ENCODE measurements at places on chromosomes 11 and 22.

DNA sequence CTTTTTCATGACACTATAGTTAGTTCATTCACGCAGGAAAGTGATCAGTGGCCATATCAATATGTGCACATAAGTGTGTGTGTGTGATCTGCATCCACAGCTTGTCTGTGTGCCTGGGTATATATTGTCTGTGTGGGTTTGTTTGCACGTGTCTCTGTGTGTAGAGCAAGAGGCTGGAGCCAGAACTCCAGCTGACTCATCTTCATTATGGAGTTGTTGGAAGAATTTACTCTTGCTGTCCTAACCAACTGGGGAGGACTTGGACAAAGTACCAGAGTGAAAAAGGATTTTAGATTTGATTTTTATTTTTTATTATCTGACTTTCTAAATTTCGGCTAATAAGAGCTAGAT is 63.9 kb downstream of the TP53I11 start:
- no peak for DNase-seq

- no peak for DNase-seq
Measured at GRCh38 chr11:18193010-18193409, 20.4 kb downstream of the MRGPRX4 start.

DNA sequence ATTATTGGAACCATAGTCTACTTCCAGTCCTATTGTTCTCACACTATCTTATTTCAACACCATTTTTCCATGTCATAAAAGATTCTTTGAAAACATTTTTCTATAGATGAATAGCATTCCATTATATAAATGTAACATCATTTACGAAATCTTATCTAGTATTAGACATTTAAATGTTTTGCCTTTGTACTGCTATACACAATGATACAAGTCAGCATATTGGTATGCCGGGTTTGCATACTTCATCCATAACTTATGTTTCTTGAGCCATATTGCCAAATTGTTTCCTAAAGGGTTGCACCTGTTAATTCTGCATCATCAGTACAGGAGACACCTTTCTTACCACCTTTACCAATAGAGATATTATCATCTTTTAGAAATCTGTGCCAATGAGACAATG is 68.2 kb downstream of the SYT13 start:
- DNase-seq, result no peak

GRCh38 chr22:36998620-36999351 is 20.5 kb downstream of the TST start:
- no peak for DNase-seq

- no peak for DNase-seq
Measured at GRCh38 chr11:72375241-72375960, 58.9 kb downstream of the CLPB start.

GRCh38 chr11:88363648-88364065 is 26.1 kb upstream of the CTSC start:
- no peak for DNase-seq

DNA sequence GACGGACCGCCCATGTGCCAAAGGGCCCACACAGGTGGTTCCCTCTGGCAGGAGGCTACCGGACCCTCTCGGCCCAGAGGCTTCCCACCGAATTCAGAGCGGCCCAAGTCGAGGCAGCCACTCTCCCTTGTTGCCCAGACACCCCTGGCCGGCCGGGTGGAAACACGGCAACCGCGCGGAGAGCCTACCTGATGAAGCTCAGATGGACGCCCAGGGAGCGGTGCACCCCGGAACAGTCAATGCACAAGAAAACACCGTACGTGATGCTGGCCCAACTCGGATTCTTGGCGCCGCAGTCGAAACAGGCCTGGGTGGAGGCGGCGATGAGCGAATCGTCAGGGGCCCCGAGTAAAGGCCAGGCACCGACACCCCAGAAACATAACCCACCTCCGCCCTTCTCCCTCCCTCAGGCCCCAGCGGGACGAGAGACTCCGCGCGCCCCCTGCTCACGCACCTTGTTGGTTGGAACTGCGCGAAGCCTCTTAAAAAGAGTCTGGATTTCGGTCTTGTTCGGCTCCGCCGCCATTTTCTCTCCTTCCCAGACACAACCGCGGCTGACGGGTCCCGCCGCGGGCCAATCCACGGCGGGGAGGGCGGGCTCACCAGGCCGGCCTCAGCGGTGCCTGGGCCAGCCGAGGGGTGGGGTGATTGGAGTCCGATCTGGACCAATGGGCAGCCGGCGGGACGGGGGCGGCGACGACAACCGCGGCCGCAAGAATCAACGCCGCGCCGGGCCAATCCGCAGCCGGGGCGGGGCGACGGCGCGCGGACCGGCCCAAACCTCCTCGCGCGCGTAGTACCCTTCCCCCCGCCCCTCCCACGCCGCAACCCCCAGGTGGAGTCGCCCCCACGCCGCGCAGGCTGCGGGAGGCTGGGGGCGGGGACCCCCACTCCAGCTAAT is at the start of gene ARFGAP2:
Gene ARFGAP2 (minus strand): TSS at position 552 of the 901 bp plus-strand sequence. CDS start 26 bp downstream, at position 526.
- peak; percentile 92 for DNase-seq

- DNase-seq, result no peak
Measured at GRCh38 chr11:111605681-111606080, 3.4 kb downstream of the SIK2 start.

GRCh38 chr11:495537-495931 is 11.5 kb downstream of the RNH1 start:
- DNase-seq, result no peak

DNA sequence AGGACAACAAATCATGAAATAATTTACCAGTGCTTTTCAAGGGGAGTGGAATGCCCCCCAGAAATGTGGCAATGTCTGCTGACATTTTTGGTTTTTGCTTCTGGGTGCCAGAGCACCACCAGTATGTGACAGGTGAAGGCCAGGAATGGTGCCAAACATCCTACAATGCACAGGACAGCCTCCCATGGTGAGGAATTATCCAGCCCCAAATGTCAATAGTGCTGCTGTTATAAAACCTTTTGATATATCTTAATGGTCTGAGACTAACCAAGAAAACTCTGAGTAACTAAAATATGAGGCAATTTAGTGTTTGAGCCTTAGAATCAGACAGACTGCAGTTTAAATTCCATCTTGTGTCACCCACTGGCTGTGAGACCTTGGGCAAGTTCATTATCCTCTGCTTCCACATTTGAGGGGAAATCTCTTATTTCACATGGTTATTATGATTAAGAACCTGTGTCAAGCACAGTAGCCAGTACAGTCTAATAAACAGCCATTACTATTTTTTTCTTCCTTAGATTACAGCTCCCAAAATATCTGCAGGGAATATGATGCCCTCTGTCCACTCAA is 69.5 kb downstream of the AMBRA1 start:
- DNase-seq, result no peak

GRCh38 chr11:41866525-41866924 is 407.1 kb upstream of the LRRC4C start:
- DNase-seq, result no peak

GRCh38 chr11:4647766-4648165 is 4.0 kb downstream of the OR51E1 start:
- DNase-seq, result no peak

- DNase-seq, result no peak
Measured at GRCh38 chr11:47529951-47530350, 23.0 kb downstream of the CELF1 start.

DNA sequence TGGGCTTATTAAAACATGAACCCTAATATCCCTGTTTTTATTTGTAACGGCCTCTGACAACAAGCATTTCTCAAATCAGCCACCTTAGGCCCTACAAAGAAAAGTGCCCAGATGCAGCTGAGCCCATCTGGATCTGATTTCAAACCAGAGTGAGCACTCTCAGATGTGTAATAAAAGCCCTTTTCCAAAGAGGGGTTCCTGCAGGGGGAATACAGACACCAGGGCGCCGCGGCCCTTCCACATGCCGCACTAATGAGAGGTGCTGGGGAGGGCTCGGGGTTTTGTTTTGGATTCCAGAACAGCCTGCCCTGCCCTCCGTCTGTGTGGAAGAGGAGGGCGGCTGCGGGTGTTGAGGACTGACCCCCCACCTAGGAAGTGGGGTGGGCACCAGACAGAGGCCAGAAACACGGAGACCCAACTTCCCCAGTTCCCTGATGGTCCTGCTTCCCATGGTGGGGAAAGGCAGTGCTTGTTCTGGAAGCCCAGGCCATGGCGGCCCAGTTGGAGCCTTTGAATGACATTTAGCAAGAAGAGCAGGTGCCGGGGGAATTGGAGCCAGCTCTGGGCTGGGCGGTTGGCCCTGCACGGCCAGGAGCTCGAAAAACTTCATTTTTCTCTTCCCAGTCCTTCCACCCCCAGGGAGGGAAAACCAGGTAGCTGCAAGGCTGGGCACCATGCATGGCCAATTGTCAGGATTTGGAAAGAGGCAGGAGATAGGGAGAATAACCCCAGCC is 63.7 kb downstream of the MACROD1 start:
- no peak for DNase-seq

GRCh38 chr11:132895340-132895739 is 637.0 kb downstream of the OPCML start:
- no peak for DNase-seq

DNA sequence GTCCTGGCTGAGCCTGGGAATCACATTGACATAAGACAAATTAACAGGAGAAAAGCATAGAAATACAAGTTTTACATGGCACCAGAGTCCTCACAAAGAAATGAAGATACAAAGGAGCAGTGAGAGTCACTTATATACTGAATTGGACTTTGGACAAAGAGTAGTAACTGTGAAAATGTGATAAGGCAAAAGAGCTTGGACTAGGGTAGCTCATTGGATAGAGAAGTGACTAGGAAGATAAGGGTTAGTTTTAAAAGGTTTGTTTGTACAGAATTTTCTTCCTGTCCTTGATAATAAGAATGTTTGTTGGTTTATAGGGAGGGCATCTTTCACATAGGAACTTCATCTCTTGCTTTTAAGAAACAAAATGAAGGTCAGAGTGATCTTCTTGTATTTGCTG is 17.9 kb upstream of the NUCB2 start:
- no peak for DNase-seq

DNA sequence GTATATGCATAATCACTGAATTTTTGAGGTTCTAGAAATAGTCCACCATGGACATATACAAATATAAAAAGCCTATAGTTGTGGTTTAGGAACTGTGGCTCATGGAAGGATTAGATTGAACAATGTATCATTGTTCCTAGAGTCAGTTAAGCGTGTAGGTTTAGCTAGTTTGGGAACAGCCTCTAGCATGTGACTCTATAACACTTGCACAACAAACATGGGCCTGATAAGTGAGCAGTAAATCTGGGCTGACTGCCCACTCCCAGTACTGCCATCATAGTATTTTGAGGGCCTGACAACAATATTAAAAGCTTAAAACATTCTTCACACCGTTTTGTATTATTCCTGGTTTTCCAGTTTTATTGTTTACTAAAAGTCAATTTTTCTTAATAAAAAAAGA is 47.0 kb downstream of the YAP1 start:
- DNase-seq, result no peak

- no peak for DNase-seq
Measured at GRCh38 chr11:117279711-117280376, 11.3 kb upstream of the BACE1-AS start.

DNA sequence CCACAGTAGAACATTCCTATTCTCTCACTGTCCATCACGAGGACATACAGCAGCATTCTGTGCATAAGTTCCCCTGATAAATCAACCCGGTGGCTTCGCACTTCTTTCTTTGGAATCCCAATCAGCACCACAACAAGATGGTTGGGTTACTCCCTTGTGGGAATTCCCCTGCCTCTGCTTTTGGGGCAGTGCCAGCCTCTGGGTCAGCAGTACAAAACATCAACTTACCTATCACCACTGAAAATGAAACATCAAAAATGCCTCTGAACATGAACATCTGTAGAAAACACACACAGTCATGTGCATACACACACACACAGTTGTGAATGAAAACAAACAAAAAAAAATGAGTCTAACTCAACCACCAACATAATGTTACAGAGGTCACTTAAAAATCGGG is 79.3 kb downstream of the KCNA4 start:
- DNase-seq, result no peak

GRCh38 chr11:64246871-64247728 is at the start of gene PPP1R14B:
PPP1R14B (minus strand) TSS chr11:64246943; CDS start chr11:64246673, 270 bp downstream.
- DNase-seq, result peak; percentile 78

GRCh38 chr11:116129456-116129855 is 625.2 kb upstream of the CADM1 start:
- no peak for DNase-seq

DNA sequence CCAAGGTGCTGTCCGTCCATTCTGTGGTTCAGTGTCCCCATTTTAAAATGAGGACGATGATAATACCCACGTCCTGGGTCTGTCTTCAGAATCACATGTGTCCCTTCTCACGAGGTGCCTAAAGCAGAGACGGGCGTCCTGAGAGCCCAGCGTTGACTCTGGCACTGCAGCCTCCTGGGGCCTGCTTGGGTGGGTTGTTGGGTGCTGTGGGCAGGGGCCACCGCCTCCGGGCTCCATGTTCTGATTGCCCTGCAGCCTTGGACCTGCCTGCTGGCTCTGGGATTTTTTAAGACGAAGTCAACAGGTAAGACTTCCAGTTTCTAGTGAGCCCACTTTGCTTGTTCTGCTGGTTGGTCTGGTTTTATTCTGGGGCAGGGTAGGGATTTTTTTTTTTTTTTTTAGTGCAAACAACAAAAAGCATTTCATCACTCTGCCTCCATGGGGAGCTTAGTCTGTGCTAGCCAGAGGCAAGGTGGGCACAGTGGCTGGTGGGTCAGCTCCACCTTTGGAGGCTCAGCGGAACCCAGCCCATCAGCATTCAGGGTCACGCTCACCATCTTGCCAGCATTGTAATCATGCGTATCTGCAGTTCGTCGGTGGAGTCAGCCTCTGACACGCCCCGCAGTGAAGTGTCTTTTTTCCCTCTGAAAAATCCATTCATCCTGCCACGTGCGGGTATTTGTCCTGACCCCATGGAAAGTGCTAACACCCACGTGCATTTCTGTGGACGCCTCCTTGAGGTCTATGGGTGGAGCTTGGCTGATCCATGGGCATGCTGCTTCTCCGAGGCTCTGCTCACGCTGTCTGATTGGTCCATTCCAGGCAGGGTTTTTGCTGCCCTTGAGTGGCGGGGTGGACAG is 28.3 kb downstream of the NADSYN1 start:
- no peak for DNase-seq

DNA sequence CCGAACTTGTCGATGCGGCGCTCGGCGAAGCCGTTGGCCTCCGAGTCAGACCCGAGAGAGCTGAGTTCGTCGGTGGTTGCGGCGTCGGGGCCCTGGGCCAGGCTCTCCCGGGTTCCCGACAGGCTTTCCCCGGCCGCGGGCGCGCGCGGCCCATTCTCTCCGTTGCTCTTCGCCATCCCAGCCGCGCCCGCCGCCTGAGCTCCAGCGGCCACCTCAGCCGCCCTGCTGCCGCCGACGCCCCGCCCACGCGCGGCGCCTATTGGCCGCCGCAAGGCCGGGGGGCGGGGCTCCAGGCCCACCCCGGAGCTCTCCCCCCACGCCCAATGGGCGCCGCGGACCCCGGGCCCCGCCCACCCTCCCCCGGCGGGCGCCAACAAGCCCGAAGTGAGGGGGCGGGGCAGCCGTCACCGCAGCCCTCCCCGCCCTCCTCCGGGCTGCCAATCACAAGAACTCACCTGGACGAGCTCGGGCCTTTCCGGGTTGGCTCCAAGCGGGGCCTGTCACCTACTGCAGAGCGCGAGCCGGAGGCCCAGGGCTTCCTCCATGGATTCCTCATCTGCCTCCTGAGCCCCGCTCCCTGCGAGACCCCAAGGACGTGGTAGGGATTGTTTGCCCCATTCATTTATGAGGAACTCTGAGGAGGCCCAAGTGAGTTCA is at the start of gene TBC1D10A:
Gene TBC1D10A (minus strand): TSS at position 236 of the 657 bp plus-strand sequence. CDS start 60 bp downstream, at position 176.
- peak; percentile 89 for DNase-seq

- DNase-seq, result no peak
Measured at GRCh38 chr11:62104816-62105653, 18.8 kb upstream of the INCENP start.

GRCh38 chr11:64915376-64915887 is 1.6 kb downstream of the ATG2A start:
- DNase-seq, result no peak

- no peak for DNase-seq
Measured at GRCh38 chr11:36500315-36500721, 9.8 kb downstream of the TRAF6 start.

- DNase-seq, result no peak
Measured at GRCh38 chr11:112519751-112520150, 259.1 kb upstream of the PLET1 start.

All from stimulated activated CD8-positive, alpha-beta memory T cell treated with anti-CD3 and anti-CD28 coated beads, Interleukin-7, amount 100 ng/mL, for 48 hours (primary cell).